ENCODE measurements at places on chromosomes 7 and 10. TPM values are rescaled to one million over a fixed set of nuclear protein-coding genes. Genes with fewer than 3 reads are reported as not detected.

DNA sequence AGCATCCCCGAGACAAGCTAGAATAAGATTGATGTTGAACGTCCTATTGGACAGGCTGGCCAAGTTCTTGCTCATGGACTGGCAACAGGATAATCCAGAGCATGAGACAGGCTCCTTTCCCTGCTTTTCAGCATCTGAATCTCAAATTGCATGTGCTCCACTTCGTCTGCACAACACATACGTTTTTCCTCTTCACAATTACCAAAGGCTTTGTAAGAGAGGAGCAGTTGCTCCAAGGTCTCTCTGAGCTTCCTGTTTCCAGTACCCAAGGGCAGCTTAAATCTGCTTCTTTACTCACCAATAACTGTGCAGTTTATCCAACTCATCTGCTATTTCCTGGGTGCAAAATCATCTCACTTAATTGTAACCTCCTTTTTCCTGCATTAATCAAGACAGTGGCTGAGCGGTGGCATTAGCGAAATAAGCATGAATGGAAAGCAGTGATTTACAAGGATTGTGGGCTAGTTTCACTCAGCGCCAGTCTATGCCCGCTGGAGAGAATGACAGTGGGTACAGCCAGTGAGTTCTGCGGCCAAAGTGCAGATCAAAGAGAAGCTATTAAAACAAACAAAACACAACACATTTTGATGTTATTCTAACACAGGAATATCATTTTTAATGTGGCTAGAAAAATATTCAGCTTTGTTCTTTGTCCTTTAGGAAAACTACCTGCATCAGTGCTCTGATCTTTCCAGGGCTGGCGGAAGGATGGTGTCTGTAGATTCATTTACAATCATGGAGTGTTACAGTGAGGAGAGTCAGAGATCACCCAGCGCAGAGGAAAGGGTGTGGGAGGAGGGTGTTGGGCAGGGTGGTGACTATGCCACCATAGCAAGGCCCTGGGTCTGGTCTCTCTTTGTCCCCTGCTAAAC is 79.8 kb downstream of the CHN2 start:
- DNase-seq, result no peak
- H3K4me1 ChIP-seq, result peaks cover 51% of the 10 kb centered on the region
- no peak overlapping the region for H3K4me3 ChIP-seq
- H3K27ac ChIP-seq, result no peak overlapping the region
- no peaks in the 10 kb centered on the region for H3K36me3 ChIP-seq
- H3K27me3 ChIP-seq, result no peaks in the 10 kb centered on the region

The VSTM4 gene
- total RNA-seq, result 0.71 TPM

GRCh38 chr10:98915911-98916310 is 319.7 kb downstream of the HPSE2 start:
- no peak overlapping the region for H3K27ac ChIP-seq
- H3K4me1 ChIP-seq, result peaks cover 15% of the 10 kb centered on the region
- no peaks in the 10 kb centered on the region for H3K36me3 ChIP-seq
- no peaks in the 10 kb centered on the region for H3K27me3 ChIP-seq

- no peak overlapping the region for H3K27ac ChIP-seq
- no peak overlapping the region for H3K4me3 ChIP-seq
- DNase-seq, result no peak
- peaks cover 1% of the 10 kb centered on the region for H3K36me3 ChIP-seq
- no peaks in the 10 kb centered on the region for H3K27me3 ChIP-seq
- H3K4me1 ChIP-seq, result peaks cover 18% of the 10 kb centered on the region
Observed at GRCh38 chr7:25712500-25712899, 439.5 kb upstream of the NFE2L3 start.

DNA sequence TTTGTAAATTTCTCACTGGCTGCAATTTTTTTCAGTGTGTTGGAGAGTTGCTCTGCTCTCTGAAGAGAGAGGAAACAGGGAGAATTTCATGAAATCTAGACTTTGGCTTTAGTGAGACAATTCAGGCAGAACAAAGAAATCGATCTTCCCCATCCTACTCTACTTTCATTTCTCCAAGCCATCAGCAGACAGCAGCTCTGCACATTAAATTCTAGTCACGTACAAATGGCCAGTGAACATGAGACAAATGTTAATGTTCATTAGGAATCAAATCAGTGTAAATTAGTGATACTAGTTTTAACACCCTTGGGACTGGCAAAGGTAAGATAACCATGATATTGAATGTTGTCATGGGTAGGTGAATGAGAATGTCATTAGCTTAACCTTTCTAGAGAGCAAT is 140.8 kb downstream of the ANLN start:
- no peak overlapping the region for H3K27ac ChIP-seq
- H3K36me3 ChIP-seq, result no peaks in the 10 kb centered on the region
- H3K4me1 ChIP-seq, result peaks cover 4% of the 10 kb centered on the region
- no peaks in the 10 kb centered on the region for H3K27me3 ChIP-seq
- DNase-seq, result no peak

The OGDHL gene
- total RNA-seq, result 35.1 TPM

The NUPR2 gene
- not detected for total RNA-seq

The SEMA3C gene
- 2.1 TPM for total RNA-seq

GRCh38 chr10:45256246-45256645 is 59.2 kb downstream of the OR13A1 start:
- DNase-seq, result no peak
- no peak overlapping the region for H3K27ac ChIP-seq
- H3K4me1 ChIP-seq, result no peaks in the 10 kb centered on the region

GRCh38 chr7:56121440-56121839 is 5.2 kb upstream of the NUPR2 start:
- no peak for DNase-seq
- peaks cover 65% of the 10 kb centered on the region for H3K36me3 ChIP-seq
- H3K4me1 ChIP-seq, result no peaks in the 10 kb centered on the region
- no peak overlapping the region for H3K4me3 ChIP-seq

The CUBN gene
- 0.46 TPM for total RNA-seq

The LIPK gene
- total RNA-seq, result not detected

DNA sequence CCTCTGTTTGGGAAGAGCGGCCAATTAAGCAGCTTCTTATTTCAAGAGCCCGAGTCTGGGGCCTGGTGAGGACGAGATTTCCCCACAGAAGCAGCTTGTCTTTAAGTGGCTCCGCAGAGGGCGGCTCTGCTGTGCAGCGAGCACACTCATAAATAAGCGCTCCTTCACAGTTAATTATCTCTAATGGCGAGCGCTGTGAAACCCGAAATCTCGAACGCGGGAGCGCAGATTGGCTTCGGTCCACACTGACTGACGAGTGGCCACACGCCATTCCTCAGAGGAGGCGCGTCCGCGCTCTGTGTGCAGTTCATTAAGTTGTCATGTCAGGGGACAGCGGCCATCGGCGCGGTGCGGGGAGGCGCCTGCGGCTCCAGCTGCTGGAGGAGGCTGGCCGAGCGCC is 560.9 kb downstream of the DNAJB6 start:
- H3K4me3 ChIP-seq, result no peak overlapping the region
- H3K4me1 ChIP-seq, result peaks cover 18% of the 10 kb centered on the region

The PPP1R17 gene
- 2.6 TPM for total RNA-seq

- no peak overlapping the region for H3K4me3 ChIP-seq
- no peak overlapping the region for H3K27ac ChIP-seq
- DNase-seq, result no peak
- H3K4me1 ChIP-seq, result peaks cover 11% of the 10 kb centered on the region
- H3K27me3 ChIP-seq, result 0 out of 2 replicates have a peak, but pooled peaks cover 5% of the 10 kb centered on the region
Observed at GRCh38 chr10:14296065-14296709, 34.5 kb downstream of the FRMD4A start.

DNA sequence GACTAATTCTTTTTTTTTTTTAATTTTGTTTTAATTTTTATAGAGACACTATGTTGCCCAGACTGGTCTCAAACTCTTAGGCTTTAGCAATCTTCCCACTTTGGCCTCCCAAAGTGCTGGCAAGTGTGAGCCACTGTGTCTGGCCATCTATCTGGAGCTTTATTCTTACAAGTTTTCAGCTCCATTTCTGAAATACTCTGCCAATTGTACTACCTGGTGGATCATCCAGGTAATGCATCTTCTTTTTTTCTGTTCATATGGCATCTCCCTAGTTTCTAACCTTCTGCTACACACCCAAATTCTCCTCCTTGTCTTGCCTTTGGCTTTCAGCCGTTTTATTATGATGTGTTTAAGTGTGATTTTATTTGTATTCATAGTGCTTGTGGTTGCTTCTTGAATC is 40.2 kb downstream of the ZNF365 start:
- no peak overlapping the region for H3K27ac ChIP-seq
- DNase-seq, result no peak
- H3K36me3 ChIP-seq, result peaks cover 5% of the 10 kb centered on the region
- peaks cover 7% of the 10 kb centered on the region for H3K4me1 ChIP-seq

The LRRD1 gene
- total RNA-seq, result not detected

DNA sequence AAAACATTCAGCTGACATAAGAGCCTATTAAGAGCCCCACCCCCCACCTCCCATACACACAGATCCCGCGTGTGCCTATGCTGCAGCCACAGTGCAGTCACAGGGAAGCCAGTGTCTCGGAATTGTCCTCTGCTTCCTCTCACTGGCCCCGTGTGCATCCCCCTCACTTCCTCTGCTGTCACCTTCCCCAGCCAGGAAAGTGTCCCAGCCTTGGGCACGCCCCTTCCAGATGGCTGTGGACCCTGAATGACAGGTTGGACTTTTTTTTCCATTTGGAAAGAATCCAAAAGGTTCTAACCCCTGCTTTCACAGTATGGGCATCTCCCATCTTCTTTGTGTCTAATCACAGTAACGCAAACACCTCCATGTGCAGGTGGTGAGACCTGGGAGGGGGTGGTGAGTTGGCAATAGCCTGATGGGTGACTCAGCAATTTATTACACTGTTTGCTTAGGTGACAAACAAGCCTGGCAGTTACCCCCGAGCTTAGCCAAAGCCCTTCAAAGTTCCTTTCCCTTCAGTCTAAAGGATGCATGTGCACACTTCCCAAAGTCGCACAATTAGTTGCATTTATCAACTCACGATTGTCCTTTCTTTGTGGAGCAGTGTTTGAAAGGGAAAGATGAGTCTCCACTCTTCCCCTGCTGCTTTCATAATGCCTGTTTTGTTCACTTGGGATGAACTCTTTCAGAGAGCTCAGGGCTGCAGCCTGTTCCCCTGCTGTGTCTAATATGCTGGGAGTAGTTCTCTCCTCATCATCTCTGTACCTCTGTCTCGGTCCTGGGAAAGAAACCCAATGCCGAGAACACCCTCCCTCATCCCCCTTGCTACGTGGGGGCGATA is 67.5 kb upstream of the EFCAB10 start:
- peaks cover 17% of the 10 kb centered on the region for H3K36me3 ChIP-seq
- H3K27ac ChIP-seq, result peak overlapping the region; percentile 8
- H3K4me3 ChIP-seq, result no peak overlapping the region
- DNase-seq, result no peak

DNA sequence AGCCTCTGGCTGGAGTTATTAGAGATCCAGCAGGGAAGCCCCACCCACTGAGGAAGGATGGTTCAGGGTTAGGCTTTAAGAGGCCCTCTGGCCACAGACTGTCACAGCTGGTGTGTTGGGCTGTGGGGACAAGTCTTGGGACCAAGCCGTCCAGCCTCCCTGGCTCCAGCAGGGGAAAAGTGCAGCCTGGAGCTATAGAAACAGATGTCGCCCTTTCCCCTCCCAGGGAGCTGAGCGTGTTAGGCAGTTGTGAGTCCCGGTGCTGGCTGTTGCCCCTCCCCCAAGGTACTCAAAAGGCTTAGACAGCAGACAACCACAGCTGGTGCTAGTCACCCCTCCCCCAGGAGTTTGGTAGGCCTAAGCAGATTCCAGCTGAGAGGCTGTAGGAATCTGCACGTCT is 143.4 kb downstream of the TMEM168 start:
- peaks cover 19% of the 10 kb centered on the region for H3K36me3 ChIP-seq
- peak; percentile 68 for DNase-seq
- peaks cover 3% of the 10 kb centered on the region for H3K27me3 ChIP-seq
- H3K4me3 ChIP-seq, result no peak overlapping the region

DNA sequence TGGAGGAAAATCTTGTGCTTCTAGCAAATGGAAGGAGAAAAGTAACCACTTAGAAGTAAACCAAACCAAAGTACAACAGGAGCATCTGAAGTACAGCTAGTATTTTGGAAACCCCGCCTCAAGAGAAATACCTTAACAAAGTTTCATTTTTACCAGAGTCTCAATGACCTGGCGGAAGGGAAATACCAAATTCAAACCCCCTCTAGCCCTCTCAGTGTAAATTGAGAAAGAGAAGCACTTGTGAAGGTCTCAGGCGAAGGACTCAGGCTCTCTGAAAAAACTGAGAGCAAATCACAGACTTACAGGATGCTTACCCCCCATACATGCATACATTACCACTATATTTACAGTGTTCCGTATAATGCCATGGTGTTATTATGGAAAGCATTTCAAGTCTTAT is 70.1 kb downstream of the ZPBP start:
- no peak overlapping the region for H3K4me3 ChIP-seq
- no peaks in the 10 kb centered on the region for H3K4me1 ChIP-seq
- 0 out of 2 replicates have a peak, but pooled peaks cover 2% of the 10 kb centered on the region for H3K36me3 ChIP-seq
- no peaks in the 10 kb centered on the region for H3K27me3 ChIP-seq
- no peak overlapping the region for H3K27ac ChIP-seq

DNA sequence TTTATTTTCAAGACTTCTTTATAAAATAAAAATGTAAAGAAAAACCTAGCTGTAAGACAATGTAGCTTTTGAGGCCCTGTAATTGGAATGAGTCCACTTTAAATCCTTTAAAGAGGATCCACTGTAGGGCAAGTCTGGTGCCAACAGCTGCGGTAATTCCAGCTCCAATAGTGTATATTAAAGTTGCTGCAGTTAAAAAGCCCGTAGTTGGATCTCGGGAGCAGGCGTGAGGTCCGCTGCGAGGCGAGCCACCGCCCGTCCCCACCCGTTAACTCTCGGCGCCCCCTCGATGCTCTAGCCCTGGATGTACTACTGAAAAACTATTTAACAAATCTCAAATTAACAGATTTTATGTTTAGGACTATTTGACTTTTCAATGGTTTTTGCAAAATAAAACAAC is 414.7 kb upstream of the SEMA3C start:
- no peak for DNase-seq
- H3K27me3 ChIP-seq, result no peaks in the 10 kb centered on the region
- no peak overlapping the region for H3K4me3 ChIP-seq
- H3K27ac ChIP-seq, result no peak overlapping the region
- H3K4me1 ChIP-seq, result no peaks in the 10 kb centered on the region

The CADPS2 gene
- total RNA-seq, result 11.5 TPM

DNA sequence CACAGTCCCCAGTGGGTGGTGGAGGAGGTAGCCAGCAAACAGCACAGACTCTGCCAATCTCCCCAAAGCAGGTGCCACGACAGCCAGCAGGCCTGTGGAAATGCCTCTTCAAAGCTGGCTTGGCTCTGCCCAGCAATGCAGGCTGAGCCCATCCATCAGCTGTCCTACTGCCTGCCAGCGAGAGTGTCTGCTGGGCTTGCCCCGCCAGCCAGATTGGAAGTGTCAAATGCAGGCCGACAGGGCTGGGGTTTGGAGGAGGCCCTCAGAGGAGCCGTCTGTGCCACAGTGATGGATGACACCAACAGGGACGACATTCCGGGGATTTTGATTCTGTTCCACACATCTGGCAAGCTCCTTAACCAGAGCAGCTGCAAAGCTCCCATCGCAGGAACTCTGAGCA is 16.7 kb downstream of the HABP2 start:
- no peak overlapping the region for H3K27ac ChIP-seq
- H3K27me3 ChIP-seq, result peaks cover 9% of the 10 kb centered on the region
- H3K36me3 ChIP-seq, result no peaks in the 10 kb centered on the region
- H3K4me1 ChIP-seq, result peaks cover 29% of the 10 kb centered on the region
- no peak overlapping the region for H3K4me3 ChIP-seq

The CLDN4 gene
- total RNA-seq, result 32.0 TPM
